ENCODE measurements at places on chromosomes 5 and 9.

DNA sequence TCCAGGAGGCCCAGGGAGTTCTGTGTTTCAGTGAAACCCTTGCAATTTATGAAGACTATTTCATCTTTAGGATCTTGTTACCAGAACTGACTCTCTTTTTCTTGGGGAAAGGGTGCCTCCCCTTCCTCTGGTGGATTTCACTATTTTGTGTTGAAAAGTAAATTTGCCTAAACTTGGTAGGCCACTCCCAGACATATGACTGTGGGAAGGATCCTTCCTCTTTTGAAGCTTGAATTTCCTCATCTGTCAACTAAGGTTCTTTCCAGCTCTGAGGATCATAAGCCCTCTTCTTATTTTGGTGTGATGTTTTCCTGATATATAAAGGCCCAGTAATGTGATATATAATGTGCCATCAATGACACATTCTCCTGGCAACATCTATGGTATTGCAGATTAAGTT is 59.1 kb upstream of the ZFAND5 start:
- DNase-seq: no peak

- no peak for DNase-seq
Measured at GRCh38 chr9:126147186-126147935, 179.3 kb upstream of the MVB12B start.

GRCh38 chr5:180742727-180743126 is 2.9 kb upstream of the OR2Y1 start:
- DNase-seq: no peak

- no peak for DNase-seq
Measured at GRCh38 chr9:95478335-95478734, 38.4 kb downstream of the PTCH1 start.

- DNase-seq: no peak
Measured at GRCh38 chr5:14946815-14947620, 75.4 kb upstream of the ANKH start.

DNA sequence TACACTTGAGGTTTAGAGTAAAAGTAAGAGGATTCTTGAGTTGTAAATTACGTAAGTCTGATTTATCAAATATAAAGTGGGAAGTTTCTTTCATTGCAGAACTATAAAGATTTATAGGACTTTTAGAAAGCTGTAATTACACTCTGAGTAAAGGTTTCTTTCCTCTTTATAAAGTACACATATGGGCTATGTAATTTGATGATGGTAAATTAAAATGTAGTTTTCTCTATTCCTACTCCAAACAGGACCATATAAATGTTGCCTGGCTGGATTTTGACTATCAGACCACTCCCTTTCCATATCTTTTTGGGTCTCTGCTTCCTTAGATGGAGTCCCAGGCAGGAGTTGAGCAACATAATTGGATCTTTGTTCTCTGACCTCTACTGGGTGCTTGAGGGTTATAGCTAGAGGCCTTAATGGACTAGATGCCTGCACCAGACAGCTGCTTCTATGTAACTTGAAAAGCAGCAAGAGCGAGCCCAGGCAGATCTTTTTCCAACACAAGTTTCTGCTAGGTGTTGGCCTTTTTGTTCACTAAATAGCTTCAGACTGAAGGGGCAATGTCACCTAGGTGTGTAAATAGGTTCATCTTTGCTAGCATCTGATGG is 11.4 kb upstream of the TEX48 start:
- DNase-seq: no peak

DNA sequence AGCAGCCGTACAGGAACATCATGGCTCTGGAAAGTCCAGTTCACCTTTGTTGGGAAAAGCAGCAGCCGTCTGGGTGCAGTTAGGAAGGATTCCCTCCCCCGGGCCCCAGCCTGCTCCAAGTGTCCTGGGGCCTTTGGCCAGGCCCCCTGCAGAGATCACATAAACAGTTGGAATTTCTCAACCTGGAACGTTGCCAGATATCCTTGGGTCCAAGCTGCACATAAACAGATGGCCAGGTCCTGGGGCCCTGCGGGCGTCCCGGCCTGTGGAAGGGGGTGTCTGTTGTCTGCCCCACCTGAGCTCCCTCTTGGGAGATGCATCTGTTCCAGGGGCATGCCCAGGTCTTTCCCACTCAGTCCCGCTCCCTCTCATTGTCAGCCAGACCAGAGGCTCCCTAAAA is 92.7 kb downstream of the COL5A1 start:
- no peak for DNase-seq
